ENCODE measurements at places on chromosomes 6 and 20.

- peak; percentile 38 for DNase-seq
These were observed at the start of gene HIVEP1 for GRCh38 chr6:12012038-12012557. Gene HIVEP1 (plus strand): TSS chr6:12012312. CDS start chr6:12015629, 3,317 bp downstream.

DNA sequence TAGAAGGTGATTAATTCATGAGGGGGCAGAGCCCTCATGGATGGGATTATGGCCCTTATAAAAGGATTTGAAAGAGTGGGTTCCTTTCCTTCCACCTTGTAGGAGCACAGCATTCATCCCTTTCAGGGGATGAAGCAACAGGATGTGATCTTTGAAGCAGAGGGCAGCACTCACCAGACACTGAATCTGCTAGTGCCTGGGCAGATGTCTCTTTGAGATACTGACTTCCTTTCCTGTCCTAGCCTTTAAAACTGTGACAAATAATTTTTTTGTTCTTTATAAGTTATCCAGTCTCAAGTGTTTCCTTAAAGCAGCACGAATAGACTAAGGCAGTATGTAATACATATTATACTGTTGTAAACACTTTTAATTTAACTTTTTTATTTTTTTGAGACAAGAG lies 538.6 kb upstream of the RNF217 start:
- no peak for DNase-seq

DNA sequence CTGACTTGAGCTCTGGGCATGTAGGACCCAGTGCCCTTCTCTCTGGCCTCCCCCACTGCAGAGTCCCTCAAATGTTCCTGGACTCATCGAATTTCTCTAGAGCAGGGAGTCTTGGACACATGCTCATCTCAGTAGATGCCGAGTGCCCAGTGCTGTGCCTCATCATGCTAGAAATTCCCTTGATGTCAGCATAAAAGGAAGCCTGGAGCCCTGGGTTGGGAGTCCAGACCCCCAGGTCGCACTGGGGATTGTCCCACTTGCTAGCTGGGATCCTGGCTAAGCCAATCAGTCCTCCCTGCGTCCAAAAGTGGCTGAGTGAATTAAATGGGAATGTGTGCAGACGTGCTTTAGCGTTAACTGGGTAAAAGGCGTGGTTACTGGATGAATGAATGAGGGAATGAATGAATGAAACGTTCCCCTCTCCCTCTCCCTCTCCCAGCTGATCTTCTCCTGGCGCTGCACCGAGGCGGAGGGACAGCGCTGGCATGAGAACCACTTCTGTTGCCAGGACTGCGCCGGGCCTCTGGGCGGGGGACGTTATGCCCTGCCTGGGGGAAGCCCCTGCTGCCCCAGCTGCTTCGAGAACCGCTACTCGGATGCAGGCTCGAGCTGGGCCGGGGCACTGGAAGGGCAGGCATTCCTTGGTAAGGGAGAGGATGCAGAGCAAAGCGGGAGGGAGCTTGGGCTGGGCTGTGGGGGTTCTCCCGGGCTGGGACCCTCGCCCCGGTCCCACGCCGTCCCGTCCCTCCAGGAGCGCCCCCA lies 1.6 kb upstream of the TOMM6 start:
- DNase-seq: no peak

GRCh38 chr6:113451049-113451448 lies 406.1 kb upstream of the MARCKS start:
- DNase-seq: no peak

DNA sequence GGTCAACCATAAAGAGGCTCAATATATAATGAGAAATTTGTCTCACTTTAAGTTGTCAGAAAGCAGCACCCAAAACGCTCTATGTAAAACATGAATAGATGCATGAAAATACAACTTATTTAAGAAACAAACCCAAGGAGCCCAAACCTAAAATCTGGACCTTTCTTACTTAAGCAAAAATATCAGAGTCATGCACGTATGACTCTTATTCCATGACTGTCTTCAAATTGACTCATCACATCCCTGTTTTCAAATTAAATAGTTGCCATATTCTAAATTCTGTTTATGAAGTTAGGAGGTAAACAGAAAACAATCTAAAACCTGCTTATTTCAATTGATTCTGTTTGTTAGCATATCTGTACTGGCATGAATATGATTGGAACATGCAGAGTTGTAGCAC lies 42.1 kb downstream of the ANKRD6 start:
- no peak for DNase-seq

- no peak for DNase-seq
These were observed 11.0 kb downstream of the PTCHD4 start for GRCh38 chr6:48099713-48100587.

- DNase-seq: no peak
These were observed 855.8 kb upstream of the CITED2 start for GRCh38 chr6:140230282-140230681.

DNA sequence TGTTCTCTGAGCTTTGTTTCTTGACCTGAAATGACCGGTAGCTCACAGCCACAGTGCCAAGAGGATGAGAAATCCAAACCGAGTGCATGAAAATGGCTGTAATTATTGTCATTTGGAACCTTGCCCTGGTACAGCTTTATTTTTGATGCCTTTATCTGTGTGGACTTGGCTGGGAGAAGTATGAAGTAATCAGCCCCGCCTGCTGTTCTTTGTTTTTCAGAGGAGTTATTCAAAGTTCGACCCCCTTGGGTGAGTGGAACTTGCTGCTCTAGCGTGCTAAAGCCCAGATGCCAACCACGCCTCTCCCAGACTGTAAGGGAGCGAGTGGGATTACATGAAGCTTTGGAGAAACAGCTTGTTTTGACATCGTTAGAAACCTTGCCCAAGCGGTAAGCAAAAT lies 48.3 kb downstream of the ECT2L start:
- no peak for DNase-seq

- DNase-seq: no peak
These were observed 100.4 kb downstream of the MYO6 start for GRCh38 chr6:75849329-75850025.

GRCh38 chr20:45347936-45348778 lies at the start of gene SDC4:
Gene SDC4 (minus strand): TSS chr20:45348424. CDS start chr20:45348384, 40 bp downstream.
- DNase-seq: peak; percentile 75

DNA sequence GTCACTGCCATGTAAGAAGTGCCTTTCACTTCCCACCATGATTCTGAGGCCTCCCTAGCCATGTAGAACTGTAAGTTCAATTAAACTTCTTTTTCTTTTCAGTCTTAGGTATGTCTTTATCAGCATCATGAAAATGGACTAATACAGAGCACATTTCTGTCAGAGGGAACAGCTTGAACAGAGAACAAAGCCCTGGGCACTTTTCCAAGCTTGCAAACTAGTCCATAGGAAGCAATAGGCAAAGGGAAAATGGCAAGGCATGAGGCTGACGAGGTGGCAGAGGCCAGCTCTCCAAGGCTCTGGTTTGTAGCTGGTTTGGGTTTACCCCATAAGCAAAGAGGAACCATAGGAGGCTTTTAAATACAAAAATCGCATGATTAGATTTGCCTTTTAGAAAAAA lies 185.1 kb upstream of the HDDC2 start:
- no peak for DNase-seq

DNA sequence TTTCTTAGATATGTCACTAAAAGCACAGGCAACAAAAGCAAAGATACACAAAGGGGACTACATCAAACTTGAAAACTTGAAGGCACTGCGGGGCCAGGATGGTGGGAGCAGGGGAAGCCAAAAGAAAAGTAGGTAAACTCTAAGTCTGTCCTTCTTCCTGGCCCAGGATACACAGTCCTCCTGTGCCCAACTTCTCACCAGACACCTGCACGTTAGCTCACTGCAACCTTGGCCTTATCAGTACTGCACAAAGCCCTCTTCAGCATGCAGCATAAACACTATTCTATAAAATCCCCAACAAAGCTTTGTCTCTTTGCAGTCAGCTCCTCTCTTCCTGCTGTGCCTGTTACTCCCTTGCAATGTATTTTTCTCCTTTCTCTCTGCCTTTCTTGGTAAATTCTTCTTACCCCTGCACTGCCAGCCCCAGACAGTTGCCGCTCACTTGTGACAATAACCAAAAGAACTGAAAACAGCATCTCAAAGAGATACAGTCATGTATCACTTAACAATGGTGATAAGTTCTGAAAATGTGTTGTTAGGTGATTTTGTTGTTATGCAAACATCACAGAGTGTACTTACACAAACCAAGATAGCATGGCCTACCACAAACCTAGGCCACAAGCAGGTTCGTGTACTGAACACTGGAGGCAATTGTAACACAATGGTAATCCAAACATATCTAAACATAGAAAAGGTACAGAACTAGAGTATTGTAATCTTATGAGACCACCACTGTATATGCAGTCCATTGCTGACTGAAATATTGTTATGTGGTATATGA lies 51.2 kb downstream of the NINL start:
- DNase-seq: no peak

DNA sequence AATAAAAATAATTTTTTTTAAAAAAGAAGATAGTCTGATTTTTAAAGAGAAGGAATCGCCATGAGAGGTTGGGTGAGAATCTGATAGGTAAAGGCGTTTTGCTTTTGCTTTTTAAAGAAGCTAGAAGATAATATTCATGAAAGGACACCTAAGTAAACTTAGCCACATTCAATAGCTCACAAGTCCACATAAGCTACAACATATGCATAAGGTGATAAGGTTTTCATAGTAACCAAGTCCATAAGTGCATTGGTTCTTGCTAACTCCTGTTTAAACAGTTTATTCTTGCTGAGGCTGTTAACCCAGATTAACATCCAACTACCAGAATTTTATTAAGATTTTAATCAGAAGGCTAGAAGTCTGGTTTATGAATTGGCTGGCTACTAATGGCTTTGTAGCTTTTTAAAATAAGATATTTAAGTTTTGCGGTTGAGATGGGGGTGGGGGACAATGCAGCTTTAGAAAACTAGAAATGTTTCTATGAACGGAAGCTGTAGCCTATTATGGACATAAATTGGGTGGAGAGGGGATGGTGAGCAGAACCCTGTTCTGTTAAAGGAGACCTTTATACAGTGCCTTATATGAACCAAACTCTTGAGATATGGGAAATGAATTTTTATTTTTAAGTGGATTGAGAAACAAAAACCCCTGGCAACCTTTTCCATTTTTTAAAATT lies 235.1 kb downstream of the ZFAND3 start:
- no peak for DNase-seq

DNA sequence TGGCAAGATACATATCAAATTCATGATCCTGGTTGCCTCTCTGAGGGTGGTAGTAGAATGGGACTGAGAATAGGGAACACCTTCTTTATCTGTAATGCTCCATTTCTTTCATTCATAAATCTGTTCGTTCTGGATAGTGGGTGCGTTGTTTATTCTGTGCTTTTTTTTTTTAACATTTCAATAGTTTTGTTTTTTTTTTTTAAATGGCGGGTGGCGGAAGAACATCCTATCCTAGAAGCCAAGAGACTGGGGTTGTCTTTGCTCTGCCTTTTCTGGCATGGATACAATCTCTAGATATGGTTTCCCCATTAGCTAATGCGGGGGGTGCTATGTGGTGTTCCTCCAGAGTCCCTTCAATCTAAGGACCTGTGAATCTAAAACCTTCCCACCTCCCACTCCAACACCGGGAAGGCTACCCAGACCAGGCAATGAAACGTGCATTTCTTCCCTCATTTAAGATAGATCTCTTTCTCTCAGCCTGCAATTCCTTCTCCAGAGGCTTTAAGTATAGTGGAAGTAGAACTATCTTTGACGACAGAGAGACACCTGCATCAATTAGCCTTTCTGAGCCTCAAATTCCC lies 883 bp upstream of the CCDC28A start:
- DNase-seq: no peak

GRCh38 chr6:73980096-73980495 lies 284.1 kb downstream of the CD109 start:
- no peak for DNase-seq

DNA sequence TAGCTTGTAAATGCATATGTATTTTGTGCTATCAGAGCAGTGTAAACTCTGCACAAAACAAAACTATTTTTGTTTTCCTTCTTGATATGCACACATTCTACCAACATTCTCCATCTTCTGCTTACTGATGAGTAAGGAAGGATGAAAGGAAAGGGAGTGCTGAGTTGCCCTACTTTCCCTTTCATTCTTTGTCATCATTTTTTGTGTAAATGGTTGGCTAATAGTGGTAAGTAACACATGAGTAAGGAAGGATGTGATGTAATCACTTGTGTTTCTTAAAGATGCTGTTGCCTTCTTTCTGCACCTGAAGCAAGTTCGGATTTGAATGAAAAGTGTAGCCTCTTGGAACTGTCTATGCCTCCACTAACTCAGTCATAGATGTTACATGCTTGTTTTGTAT lies 4.6 kb upstream of the REV3L start:
- DNase-seq: no peak

DNA sequence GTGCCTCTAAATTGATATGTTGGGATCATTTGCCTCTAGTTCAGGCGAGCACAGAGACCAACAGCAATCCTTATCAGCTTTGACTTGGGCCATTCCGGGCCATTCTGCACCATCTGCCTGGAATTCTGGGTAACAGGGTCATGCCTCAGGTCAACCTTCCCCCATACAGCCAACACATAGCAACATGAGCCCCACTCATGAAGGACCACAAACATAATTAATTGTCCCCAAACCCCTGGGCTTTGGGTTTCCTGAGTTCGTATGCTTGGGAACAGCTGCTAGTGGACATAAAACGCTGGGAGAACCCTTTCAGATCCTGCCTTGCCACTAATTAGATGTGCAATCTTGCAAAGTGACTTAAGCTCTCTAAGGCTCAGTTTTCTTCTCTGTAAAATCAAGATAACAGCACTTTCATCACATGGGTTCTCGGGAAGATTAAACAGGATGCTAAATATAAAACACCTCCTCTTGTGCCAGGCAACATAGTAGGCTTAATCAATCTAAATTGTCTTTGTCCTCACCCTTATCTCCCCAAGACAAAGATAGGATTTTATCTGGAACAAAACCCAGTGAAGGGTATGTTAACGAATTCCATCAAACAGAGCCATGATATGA lies 426.5 kb downstream of the CD83 start:
- DNase-seq: no peak

- DNase-seq: no peak
These were observed 121.5 kb upstream of the FOXQ1 start for GRCh38 chr6:1190366-1190765.

GRCh38 chr20:48079028-48079427 lies 293.7 kb upstream of the SULF2 start:
- no peak for DNase-seq

GRCh38 chr6:149847939-149848267 lies 16.3 kb downstream of the LRP11 start:
- no peak for DNase-seq

DNA sequence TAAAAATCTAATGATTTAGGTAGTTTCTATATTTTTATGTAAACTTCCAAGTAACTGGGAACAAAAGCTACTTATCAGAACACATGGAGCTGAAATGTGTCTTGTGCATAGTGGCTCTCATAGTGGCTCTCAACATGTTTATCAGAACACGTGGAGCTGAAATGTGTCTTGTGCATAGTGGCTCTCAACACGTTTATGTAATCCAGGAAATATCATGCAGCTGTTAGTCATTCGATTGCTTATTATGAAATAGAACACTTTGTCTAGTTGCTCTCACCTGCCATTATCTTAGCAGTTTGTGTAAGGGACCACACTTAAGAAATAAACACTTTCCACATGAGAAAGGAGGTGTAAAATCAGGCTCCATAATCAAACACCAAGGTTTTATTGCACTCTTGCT lies 119.2 kb upstream of the ASCC3 start:
- DNase-seq: no peak

DNA sequence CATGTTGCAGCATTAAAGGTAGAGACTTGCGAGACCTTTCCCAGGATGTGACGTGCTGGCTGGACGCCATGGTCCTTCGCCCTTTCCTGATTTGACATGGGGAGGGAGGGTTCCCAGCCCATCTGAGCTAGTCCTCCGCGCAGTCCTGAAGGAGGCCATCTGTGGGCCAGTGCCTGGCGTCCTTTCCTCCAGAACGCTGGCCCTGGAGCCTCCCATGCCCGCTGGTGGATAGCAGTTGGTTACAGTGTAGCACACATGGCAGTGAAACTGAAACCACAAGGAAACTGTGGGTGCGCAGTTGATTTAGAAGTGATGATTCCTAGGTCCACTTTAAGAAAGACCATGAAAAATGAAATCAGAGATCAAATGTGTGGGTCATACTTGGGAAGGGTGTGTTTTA lies 193.7 kb downstream of the CDH4 start:
- DNase-seq: no peak
